ENCODE measurements at places on chromosomes 5 and 9.
A peak's percentile ranks its signal among the peaks of the same experiment; 100 is the strongest.

- DNase-seq = no peak
Observed at GRCh38 chr5:135587721-135588663, 9.2 kb upstream of the CXCL14 start.

GRCh38 chr5:58893551-58893950 lies 310.7 kb downstream of the RAB3C start:
- no peak for DNase-seq

GRCh38 chr5:20692913-20693312 lies 704.9 kb upstream of the CDH18 start:
- no peak for DNase-seq

GRCh38 chr5:76958991-76959767 lies 6.3 kb downstream of the CRHBP start:
- DNase-seq = peak; percentile 69

DNA sequence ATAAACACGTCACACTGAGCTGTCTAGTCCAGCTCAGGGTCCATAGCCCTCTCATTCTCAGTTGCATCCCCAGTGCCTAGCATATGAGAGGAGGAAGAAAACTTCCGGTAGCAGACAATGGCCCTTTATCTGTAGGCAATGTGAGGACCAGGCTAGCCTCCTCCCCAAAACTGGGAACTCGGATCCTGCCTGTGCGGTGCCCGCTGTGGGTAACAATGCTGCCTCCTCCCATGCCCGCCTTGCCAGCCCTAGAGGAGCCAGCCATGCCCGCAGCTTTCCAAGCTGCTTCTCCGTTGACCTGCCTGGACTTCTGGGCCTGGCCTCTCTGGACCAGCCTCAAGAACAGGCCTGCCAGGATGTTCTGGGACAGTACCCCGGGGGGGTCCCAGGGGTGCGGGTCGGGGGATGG lies 74.6 kb upstream of the ORM1 start:
- DNase-seq = no peak
